ENCODE measurements at places on chromosomes 6 and 20.

DNA sequence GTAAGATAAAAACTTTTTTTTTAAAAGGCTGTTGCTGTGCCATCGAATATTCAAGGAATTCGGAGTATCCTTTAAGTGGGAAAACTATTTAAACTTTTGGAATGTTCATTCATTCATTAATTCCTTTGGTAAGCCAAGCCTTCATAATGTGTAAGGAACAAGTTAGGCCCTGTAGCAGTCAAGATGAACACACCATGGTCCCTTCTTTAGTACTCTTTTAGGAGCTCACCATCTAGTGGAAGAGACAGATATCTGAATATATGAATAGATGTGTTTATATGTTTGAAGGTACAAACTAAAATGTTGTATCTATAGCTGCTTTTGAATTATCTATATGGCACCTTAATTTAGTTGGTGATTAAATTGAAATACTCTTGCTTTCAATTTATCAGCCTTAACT is 5.8 kb downstream of the SPO11 start:
- no peak for DNase-seq

DNA sequence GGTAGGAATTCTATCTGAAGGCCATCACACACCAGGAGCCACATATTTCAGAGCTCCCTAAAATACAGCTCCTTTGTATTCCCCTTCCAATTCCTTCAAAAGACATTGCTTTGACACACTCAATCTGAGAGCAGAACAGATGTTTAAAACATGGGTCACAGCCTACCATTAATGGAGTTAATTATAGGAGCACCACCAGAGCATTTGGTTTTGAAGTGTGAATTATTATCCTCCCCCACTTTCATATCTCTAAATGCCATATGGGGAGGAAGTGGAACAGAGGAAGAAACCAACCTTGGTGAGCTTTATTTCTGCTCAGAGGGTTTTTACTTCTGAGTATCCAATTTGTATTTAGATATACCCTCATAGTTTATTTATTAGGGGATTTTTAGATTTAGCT is 50.7 kb upstream of the TNFRSF21 start:
- DNase-seq, result no peak

DNA sequence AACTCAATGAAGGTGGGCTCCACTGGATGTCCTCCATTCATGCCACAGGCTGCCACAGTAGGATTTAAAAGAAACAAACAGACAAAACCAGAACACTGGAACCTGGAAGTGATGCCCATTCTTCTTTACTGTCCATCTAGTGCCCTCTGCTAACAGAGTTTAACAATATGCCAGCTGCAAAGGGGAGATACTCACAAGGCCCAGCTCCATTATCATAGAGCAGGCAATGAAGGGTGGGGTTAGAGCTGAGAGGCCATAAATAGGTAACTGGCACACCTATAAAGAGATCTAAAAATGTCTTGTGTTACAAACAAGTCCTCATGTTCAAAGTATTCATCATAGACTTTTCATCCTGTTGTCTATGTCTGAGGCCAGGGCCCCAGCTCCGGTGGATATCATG is 75.6 kb downstream of the SOD2 start:
- no peak for DNase-seq

- DNase-seq, result no peak
These were observed 240.9 kb upstream of the RNF217 start for GRCh38 chr6:124721331-124721730.

GRCh38 chr6:89035252-89036101 is 45.1 kb upstream of the PNRC1 start:
- no peak for DNase-seq

DNA sequence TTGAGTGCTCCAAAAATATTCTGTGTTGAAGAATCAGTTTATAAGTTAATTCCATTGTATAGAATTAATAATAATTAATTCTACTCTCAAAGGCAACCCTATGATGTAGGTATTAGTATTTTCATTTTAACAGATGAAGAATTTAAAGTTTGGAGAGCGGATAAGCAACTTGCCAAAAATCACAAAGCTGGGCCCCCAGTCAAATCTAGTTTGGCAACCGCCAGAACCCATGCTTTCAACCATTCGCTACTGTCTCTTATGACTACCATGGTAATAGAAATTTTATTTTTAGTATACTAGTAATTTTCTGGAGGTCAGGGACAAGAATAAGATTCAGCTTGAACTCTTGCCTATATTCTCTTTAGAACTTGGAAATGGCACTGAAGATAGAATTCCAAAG is 229.8 kb downstream of the IBTK start:
- no peak for DNase-seq

- no peak for DNase-seq
These were observed 47.1 kb upstream of the CD83 start for GRCh38 chr6:14070457-14070856.

GRCh38 chr6:90860822-90861601 is 274.1 kb upstream of the MAP3K7 start:
- no peak for DNase-seq

- no peak for DNase-seq
These were observed 37.0 kb upstream of the IGF2R start for GRCh38 chr6:159931846-159932245.

GRCh38 chr6:41272591-41273240 is 13.8 kb downstream of the TREM1 start:
- no peak for DNase-seq

DNA sequence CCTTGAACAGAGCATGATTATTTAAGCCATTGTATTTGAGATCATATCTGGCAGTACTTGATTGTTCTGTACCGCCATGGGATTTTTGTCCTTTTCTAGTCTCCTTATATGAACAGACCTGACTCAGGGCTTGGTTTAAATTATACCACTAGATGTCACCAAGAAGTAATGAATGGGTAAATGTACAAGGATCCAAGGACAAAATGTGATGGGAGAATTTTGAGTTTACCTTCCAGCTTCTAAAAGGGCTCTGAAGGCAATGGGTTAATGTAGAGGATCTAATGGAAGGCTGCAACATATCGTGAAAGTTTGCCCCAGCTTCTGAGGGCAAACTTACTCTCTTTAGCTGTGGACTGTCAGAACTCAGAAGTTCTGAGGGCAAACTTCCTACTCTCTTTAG is 12.0 kb downstream of the RNF8 start:
- DNase-seq, result no peak

GRCh38 chr6:144756469-144756868 is 471.3 kb downstream of the UTRN start:
- DNase-seq, result no peak

GRCh38 chr20:1810572-1810925 is 84.7 kb upstream of the SIRPA start:
- no peak for DNase-seq
